NCI-H345 (cell line): ENCODE measurements at places on chromosomes 2 and 18.
A peak's percentile ranks its signal among the peaks of the same experiment; 100 is the strongest.

DNA sequence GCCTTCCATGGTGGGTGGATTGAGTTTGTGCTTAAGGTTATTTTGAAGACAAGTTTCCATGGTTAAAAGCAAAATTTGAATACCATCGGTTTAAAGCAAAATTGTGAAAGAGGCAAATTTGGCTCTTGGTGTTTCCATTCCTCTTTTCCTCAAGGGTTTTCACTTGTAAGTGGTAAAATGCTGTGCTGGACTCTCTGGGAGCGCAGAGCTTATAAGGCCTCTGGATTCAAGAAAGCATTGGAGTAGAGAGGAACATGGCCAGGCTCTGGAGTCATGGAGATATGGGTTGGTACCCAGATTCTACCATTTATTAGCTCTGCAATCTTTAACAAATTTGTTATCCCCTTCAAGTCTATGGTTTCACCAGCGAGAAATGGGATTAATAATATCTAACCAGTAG, 17.5 kb downstream of the KCNE4 start:
- DNase-seq = no peak

DNA sequence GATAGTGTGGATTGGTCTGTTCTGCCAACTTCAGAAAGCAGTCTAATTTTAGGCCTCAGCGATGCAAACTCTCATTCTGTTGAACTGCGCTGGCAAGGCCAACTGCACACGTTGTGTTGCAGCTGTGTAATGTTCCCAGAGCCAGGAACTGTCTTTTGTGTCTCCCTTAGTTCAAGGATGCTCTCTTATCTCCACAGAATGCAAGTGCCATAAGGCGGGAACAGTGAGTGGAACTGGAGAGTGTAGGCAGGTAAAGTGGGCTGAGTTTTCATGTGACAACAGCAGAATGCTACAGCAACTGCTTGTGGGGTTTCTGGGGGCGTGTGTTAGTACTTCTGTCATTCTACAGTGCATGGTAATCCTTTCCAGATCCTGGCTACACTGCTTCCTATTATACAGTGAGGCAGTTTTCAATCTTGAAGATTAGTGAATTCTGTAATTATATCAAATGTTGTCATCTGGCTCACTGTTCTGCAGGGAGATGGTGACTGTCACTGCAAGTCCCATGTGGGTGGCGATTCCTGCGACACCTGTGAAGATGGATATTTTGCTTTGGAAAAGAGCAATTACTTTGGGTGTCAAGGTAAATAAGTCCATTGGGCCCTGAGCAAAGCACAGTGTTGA, 125.8 kb downstream of the LAMA3 start:
- no peak for DNase-seq

DNA sequence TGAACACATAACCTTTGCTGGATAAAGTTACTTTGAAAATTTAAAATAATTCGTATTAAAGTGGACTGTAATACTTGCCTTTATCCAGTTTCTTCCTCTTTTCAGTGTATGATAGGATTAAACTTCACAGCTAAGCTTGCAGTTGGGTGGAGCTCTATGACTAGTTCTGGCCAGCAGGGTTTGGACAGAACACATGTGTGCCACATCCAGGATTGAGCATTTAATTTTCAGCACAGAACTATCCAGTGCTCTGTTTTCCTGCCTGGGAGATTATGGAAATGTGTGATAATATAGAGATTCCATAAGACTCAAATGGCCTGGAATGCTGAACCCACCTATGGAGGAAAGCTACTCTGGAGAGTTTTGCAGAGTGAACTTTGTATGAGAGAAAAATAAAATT, 200.2 kb downstream of the OSR1 start:
- no peak for DNase-seq

DNA sequence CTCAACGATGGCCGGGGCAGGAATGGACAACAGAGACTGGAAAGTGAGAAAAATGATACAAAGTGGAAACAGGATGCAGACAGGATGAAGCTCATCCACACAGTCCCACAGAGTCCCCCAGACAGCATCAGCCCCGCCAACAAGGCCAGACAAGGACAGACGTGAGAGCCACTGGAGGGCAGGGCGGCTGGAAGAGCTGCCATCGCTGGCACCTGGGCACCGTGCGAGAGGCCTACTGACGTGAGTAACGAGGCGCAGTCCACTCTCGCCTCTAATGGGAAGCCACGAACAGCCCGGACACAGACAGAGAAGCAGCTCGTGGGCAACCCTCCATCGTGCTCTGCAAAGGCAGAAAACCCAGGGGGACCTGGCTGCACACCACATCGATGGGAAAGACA, 17.1 kb downstream of the HDAC4 start:
- no peak for DNase-seq

DNA sequence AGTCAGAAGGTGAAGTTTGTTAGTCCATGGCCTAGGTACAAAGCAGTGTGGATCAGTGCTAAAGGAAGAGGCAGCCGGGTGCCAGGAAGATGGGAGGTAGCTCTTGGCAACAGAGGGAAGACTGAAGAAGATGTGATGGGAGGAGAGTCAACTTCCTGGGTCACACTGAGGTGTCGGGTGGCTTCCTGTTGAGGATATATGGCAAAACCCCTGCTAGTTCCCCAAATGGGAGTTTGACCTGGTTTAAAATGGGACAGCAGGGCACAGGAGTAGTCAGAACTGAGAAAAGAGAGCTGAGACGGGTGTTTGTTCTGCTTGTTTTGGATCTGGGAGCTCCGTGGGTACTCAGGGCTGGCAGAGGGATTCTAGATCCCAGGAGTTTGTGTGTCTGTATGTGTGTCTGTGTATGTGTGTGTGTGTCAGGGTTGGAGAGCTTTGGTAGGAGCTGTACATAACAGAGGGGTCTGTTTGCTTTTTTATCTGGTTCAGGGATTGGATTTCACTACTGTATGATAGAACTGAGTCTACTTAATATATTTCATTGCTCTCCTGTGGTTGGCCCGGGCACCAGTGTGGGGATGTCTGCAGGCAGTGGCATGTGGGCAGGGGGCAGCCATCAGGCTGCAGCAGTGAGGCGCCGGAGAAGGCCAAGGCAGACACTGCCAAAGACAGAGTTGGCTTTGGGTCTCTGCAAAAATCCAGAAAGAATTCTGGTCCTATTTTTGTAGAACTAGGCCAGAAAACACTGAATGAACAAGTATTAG, 17.1 kb downstream of the MXD1 start:
- no peak for DNase-seq

DNA sequence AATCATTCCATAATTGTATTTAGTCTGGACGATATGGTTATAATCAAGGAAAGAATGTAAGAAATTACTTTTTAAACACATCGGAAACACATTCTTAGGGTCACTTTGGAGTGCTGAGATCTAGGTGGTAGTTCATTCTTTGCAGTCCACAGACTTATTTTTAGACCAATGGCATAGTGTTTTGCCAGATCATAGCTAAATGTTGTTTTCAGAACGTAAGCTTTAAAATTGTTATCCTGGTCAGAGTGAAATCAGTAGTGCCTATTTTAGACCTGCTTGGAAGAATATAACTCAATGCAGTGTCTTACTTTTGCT, 4.3 kb downstream of the MYL12A start:
- DNase-seq = no peak

GRCh38 chr2:232250246-232251175, 128.0 kb upstream of the ALPP start:
- no peak for DNase-seq

DNA sequence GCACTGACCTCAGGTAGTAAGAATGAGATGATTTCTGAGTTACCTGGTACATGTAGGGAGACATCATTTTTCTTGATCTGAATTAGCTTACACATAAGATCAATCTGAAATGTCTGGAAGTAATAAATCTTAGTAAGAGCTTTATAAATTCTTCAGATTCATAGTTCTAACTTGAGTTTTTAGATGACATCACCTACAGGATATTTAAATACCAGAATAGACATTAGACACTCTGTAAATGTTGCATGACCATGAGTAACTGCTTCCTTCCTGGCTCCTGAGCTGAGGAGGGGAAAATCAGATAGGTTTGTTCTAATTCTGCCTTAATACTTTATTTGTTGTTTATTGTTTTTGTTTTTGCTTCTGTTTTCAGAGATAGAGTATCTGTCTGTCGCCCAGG, 181.8 kb downstream of the PHLPP1 start:
- no peak for DNase-seq

DNA sequence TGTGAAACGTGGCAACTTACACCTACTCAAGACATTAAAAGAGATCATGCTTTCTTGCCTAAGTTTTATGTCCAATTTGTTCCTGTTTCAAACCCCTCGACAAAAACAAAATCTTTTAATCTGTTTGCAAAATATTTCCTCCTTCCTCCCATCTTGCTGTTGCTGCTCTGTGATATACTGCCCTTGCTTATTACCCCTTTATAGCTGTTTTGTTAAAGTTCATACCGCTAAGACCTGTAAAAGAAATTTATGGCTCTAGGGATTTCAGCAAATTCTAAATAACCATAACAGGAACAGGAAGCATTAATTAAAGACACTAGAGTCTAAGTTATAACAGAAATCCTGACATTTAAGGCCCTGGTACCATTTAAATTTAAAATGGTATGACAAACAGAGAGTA, 1268.2 kb upstream of the PIK3C3 start:
- DNase-seq = no peak

GRCh38 chr2:18009891-18010290, 131.4 kb downstream of the KCNS3 start:
- DNase-seq = no peak

DNA sequence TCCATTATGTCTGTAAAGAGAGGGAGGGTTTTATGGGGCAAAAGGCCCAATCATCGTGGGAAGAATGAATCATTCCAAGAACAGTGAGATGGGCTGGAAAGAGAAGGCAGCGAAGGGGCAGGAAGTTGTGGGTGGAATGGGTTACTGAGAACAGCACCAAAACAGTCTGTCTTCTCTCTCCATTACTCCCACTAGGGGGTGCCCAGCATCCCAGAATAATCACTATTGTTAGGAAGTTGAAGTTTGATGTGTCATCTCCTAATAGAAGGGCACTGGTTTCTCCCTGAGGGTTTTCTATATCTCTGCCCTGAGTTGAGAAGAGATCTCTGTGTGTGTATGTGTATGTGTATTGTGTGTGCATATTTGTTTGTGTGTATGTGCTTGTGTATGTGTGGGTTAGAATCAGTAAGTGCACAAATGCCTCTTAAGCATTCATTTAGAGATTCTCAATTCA, 76.6 kb upstream of the MAP4K3 start:
- DNase-seq = peak; percentile 25

DNA sequence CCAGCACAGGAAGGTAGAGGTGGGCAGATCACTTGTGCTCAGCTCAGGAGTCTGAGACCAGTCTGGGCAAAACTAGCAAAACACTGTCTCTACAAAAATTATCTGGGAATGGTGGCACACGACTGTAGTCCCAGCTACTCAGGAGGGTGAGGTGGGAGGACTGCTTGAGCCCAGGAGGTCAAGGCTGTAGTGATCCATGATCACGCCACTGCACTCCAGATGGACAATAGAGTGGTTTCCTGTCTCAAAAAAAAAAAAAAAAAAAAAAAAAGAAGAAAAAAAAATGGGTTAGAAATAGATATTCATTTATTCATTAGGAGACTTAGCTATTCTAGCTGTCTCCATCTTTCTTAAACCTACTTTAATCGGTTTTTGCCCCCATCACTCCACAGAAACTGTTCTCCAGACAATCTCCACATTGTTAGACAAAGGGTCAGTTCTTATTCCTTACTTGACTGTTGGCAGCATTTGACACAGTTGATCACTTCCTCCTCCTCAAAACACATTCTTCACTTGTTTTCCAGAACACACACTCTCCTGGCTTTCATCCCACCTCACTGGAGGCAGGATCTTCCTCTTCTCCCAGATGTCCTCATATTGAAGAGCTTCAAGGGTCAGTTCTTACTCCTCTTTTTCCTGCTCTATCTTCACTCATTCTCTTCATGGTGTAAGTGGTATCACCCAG, 103.1 kb downstream of the DTNB start:
- DNase-seq = no peak

- no peak for DNase-seq
Measured at GRCh38 chr18:23053776-23054457, 81.4 kb upstream of the CABLES1 start.

GRCh38 chr2:150400849-150401248, 86.6 kb downstream of the RND3 start:
- no peak for DNase-seq

DNA sequence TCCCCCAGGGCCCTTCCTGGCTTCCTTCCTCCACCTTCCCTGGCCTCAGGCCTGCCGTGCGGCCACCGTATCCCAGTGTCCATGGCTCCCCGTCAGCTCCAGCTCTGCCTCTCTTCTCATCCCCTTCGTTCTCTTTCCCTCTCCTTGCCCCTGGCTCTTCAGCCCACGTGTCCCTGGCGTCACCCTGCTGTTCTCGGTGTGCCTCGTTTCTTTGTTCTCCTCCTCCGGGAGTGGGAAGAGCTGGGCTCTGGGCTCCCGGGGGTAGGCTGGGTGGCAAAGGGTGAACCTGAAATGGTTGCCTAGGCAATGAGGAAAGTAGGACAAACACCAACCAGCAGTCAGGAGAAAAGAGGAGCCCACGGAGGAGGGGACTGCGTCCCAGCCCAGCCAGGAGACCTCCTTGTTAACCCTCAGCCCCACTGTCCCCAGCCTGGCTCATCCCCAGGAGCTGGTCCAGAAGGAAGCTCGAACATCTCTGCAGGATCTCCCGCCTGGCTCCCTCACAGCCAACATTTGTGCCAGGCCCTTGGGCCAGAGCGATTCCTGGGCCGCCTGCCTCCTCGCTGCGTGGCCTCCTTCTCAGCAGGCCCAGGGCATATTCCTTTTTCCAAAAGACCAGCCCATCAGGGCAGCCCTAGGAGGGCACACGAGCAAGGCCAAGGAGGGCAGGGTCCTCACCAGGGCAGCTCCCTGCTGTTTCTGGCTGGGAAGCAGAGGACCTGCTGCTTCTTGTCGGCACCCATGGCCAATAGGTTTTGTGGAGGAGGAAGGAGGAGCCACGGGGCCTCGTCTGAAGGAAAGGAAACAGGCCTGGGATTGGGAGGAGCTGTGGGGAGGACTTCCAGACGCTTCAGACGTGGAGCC, 30.9 kb upstream of the DNMT3A start:
- peak; percentile 31 for DNase-seq

DNA sequence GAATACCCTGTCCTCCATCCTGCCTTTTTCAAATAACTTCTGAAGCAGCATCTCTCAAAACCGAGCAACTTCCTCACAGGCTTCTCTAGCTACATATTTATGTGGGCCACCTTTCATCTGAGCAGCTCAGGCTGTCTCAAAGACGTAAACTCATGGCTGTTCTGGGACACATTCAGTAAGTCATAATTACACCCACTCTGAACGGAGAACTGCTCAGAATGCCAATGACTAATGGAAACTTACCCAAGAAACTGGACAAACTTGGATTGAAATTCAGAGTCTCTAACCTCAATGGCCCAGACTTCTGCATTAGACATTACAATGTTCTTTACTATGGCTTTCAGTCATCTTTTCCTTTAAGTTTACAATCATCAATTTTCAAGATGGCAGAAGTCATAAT, 145.2 kb downstream of the RAD51AP2 start:
- no peak for DNase-seq

DNA sequence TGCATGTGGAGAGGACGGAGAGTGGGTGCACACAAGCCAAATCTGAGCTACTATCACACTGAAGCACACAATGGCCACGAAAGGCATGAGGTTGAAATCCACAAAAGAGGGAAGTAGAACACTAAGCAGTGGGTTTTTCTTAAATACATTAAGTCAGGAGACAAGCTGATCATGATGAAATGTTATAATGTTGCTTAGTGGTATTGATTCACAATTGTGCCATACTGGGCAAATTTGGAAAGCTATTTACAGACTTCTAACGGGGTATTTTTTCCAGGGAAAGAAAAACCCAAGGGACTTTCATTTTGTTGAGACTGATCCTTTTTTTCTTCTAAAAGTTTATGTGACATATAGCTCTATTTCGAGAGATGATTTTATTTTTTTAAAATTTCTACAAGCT, 100.8 kb upstream of the CNGA3 start:
- DNase-seq = no peak
